Effector CD4-positive, alpha-beta T cell (primary cell): ENCODE measurements at places on chromosomes 11 and 22.

DNA sequence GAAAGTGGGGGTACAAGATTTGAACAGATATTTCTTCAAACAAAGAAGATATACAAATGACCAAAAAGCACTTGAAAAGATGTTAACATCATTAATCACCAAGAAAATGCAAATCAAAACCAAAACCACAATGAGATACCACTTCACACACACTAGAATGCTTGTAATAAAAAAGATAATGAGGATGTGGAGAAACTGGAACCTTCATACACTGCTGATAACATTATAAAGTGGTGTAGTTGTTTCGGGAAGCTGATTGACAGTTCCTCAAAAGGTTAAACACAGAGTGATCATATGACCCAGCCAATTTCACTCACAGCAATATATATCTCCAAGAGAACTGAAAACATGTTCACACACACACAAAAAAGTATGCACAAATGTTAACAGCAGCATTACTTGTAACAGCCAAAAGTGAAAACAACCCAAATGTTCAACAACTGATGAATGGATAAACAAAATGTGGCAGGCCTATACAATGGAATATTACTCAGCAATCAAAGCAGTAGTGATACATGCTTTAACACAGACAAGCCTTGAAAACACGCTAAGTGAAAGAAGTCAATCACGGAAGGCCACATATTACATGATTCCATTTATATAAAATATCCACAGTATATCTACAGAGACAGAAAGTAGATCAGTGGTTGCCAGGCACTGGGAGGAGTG, 15.1 kb downstream of the PITPNB start:
- no peak for DNase-seq

DNA sequence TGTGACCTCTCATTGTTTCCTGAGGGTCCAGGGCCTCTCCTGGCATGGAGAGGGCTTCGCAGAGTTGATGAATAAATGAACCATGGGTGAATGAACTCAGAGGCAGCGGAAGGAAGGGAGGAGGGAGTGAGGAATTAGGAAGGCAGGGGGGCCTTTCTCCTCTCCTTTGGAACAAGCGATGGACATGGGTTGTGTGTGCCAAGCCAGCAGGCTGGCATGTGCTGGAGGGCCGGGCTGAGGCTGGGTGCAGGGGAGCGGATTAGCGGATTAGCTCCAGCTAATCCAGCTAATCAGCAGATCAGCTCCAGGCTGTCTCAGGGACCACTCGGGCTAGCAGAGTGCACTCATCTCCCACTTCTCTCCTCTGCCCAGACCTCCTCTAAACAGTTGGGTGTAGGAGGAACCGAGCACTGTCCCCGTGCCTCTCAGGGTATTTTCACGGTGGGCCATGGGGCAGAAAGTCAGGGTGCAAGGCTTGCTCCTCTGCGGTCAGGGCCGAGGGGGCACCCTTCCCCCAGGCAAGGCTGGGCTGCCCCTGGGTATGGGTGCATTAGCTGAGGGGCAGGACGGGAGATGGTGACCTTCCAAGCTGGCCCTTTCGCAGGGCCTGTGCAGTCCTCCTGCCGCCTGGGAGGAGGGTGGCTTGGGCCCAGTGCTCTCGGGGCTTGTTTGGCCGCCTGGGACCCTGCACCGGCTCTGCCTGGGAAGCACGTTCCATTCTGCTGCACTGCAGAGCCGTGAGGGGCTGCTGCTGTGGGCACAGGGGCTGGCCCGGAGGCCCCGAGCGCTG, 120.3 kb upstream of the B3GAT1 start:
- DNase-seq = no peak

DNA sequence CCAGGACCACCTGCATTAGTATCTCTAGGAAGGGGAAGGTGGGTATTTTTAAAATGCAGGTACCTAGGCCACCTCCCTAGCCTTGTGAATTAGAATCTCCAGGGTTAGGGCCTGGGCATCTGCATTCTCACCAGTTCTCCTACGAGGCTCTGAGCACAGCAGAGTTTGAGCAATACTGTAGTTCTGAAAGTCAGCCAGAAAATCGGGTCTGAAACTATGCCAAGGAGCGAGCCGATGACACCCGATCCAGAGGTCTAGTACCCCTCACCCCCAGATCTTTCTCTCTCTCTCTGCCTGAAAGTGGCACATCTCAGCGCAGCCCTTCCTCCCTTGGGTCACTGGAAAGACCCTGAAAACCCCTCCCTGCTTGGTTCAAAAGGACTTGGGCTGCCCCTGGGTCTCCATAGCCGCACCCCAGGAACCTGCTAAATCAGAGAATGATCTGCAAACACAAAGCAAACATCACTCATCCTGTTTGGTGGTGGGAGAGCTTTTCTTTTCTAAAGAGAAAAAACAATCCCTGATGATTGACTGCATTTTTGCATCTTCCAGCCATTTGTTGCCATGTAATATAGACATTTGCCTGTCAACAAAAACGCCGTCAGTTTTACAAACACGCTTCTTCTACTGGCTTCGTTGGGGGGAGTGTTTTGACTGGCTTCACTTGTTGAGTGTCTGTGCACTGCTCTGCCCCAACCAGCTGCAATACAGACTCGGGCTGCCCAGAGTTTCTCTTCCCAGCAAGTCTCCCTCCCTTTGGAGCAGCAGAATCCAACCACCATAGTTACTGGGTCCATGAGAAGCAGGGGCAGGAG, 229.9 kb downstream of the MN1 start:
- no peak for DNase-seq

- DNase-seq = no peak
Measured at GRCh38 chr22:28375761-28376534, 303.7 kb downstream of the TTC28 start.

DNA sequence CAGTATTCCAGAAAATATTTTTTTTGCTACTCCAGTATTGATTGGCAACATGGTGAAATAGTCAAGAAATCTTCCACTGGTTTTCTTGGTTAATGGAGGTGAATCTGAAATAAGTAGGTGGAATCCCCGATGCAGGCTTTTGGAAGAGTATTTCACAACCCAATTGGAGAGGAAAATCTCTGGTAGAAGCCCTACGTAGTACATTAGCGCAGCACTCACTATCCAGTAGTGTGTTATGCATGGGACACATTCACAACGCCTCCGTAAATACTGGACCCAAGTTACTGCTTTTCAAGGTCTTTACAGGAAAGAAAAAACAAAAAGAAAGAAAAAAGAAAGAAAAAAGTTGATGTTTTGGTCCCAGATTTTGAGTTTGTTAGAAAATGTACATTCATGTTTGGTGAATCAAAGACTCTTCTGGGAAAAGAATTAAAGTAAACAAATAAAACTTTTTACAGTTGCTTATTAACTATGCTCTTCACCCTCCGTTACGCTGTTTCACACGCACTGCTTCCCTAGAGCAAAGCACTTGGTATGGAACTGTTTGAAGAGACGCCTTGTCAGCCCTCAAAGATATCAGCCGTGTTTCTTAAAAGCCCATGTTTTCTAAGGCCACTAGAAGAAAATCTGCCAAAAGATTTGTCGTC, 170.4 kb upstream of the CTSC start:
- DNase-seq = no peak

DNA sequence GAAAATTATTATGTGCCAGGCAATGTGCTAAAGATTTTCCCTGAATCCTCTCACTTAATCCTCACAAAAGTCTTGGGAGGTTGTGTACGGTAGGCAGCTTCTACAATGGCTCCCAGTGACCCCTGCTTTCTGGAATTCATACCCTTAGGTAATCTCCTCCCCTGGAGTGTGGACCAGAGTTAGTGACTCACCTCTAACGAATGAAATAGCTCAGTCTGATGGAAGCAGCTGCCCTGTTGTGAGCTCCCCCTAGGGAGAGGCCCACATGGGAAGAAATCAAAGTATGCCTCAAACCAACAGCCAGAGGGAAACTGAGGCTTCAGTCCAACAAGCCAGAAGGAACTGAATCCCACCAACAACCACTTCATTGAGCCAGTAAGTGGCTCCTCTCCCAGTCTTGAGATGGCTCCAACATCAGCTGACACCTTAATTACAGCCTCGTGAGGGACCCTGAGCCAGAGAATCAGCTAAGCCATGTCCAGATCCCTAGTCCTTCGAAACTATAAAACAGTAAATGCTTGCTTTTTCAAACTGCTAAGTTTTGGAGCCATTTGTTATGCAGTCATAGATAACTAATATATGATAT, 98.9 kb upstream of the ISX start:
- no peak for DNase-seq

- no peak for DNase-seq
Measured at GRCh38 chr11:44223238-44223637, 86.7 kb downstream of the ALX4 start.

- DNase-seq = no peak
Measured at GRCh38 chr22:42303396-42304323, 33.2 kb upstream of the TCF20 start.

DNA sequence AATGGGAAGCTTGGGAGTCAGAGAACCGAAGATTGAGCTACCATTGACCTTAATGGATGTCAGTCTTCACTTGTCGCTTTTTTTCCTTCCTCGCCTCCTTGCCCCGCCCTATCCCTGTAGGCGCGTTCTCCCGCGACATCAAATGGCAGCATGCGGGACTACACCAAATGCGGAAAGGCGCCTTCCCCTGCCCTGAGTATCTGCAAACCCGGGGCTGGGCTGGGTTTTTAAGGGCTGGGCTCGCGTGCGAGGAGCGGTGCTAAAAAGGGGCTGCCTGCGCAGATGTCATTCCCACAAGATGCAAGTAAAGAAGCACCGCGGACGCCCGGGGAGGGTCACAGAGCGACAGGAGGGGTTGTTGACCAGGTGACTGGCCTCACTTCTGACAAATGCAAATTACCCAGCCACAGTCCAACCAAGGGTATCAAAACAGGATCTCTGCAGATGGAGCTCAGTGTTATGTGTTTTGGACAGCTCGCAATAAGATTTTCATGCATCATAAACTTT, 4.7 kb upstream of the FAM111B start:
- peak; percentile 14 for DNase-seq

GRCh38 chr22:23363683-23364082, 183.4 kb downstream of the BCR start:
- no peak for DNase-seq

- no peak for DNase-seq
Measured at GRCh38 chr11:11296434-11296833, 56.6 kb downstream of the CSNK2A3 start.

DNA sequence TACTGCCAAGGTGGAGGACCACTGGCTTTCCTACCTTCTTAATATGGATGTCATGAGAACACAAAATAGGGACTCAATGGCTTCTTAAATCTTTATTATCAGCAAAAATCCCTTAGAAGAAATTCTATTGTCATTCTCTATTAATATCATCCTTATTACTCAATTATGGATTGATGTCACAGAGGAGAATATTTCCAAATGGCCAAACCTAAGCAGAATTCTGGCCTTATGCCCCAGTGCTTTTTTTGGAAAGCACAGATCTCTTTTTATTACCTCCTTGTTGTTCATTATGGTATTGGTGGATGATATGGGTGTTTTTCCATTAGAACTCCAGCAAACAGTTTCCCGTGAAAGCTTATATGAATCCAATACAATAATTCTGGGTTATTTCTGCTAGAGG, 9.9 kb downstream of the CRTAM start:
- DNase-seq = no peak

GRCh38 chr11:126140926-126141280, 70.5 kb downstream of the RPUSD4 start:
- DNase-seq = no peak

GRCh38 chr11:38173676-38174075, 1575.6 kb upstream of the RAG2 start:
- DNase-seq = no peak

DNA sequence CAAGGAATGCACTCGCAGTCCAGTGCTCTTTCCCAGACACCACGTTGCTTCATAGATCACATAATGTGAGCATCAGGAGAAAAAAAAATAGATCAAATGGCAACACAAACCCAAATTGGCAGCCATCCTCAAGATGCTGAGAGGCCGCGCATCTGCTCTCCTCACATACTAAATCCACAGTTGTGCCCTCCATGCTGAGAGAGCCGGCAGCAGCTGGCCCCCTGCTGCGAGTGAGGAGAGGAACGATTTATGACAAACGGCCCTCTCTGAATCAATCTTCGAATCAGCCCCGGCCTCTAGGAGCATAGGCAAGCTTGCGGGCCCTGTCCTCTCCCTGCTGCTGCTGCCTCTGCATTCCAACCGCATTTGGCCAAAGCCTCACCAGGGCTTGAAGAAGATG, 159.9 kb upstream of the TENM4 start:
- no peak for DNase-seq

DNA sequence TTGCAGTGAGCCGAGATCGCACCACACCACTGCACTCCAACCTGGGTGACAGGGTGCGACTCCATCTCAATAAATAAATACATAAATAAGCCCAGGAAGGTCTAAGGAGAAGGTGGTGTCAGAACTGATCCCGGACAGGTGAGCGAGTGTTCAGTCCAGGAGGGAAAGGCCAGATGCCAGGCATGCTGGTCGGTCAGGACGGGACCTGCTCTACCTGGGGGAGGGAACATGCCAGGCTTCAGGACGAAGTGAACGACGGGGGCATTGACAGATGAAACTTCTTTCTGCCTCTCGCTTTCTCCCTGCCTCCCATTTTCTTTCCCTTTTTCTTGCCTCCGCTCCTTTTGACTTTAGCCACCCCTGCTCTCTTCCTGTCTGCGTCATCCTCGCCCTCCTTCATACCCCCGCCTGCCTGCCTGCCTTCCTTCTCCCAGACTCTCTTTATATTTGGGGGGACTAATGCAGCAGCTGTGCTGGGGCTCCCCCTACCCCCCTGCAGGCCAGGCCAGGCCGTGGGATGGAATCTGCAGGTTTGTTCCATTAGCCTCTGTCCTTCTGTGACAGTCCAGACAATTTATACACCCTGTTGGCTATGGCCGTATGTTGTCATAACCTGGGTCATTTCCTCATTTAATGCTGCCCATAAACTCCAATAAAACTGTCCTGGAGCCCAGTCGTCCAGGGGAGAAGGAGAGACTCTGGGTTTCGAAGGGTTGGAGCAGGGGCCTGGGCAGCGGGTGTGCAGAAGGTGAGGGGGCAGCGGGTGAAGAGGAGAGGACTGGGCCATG, 209.2 kb upstream of the TBCEL start:
- DNase-seq = no peak

- DNase-seq = no peak
Measured at GRCh38 chr22:47309476-47309875, 547.0 kb downstream of the TBC1D22A start.

GRCh38 chr11:121793291-121793690, 322.7 kb downstream of the BLID start:
- DNase-seq = no peak

DNA sequence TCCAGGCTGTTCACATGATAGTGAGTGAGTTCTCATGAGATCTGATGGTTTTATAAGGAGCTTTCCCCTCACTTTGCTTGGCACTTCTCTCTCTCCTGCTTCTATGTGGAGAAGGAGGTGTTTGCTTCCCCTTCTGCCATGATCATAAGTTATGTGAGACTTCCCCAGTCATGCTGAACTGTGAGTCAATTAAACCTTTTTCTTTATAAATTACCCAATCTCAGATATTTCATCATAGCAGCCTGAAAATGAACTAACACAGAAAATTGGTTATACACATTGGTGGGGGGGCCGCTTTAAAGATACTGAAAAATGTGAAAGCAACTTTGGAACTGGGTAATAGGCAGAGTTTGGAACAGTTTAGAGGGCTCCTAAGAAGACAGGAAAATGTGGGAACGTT, 741.1 kb upstream of the LUZP2 start:
- DNase-seq = no peak
